NCI-H524 (cell line): ENCODE measurements at places on chromosomes 6 and 20.
A peak's percentile ranks its signal among the peaks of the same experiment; 100 is the strongest.

GRCh38 chr6:154938221-154938580, 56.9 kb upstream of the TIAM2 start:
- no peak for DNase-seq

DNA sequence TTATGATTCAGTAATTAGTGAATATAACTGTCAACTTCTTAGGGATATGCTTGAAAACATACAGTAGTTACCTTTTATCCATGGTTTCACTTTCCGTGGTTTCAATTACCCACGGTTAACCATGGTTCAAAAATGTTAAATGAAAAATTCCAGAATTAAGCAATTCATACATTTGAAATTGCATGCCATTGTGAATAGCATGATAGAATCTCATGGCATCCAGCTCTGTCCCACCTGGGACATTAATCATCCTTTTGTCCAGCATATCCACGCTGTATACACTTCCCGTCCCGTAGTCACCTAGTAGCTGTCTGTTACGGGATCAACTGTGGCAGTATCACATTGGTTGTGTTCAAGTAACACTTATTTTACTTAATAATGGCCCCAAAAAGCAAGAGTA, 781.7 kb upstream of the CITED2 start:
- DNase-seq, result no peak

DNA sequence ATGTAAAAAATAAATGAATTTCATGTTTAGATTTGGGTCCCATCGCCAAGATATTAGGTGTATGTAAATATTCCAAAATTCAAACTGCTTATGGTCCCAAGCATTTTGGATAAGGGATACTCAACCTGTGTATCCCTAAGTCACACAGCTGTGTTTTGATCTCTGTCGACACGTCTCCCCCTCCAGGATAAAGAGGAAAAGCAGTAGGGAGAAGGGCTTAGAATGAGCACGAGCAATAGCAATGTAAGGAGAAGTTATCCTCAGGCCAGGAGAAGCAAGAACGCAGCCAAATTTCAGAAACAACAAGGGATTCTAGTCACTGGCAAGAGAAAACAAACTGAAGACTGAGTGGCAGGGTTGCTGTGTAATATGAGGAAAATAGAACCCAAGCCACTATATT, 181.2 kb downstream of the AIG1 start:
- DNase-seq, result no peak

DNA sequence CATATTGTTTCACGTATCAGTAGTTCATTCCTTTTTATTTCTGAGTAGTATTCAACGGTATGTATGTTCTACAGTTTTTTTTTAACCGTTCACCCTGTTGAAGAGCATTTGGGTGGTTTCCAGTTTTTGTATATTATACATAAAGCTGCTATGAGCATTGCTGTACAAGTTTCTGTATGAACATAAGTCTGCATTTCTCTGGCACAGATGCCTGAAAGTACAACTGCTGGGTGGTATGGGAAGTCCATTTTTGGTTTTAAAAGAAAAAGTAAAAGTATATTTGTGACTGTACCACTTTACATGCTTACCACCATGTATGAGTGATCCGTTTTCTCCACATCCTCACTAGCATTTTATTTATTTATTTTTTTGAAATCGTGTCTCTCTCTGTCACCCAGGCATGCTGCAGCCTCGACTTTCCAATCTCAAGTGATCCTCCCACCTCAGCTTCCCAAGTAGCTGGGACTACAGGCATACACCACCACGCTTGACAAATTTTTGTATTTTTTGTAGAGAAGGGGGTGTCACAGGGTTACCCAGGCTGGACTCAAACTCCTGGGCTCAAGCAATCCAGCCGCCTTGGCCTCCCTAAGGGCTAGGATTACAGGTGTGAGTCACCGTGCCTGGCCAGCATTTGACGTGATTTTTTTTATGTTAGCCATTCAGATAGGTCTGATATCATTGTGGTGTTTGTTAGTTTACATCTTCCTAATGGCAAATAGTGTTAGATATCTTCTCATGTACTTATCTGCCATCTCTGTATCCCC, 11.0 kb upstream of the SIM1 start:
- DNase-seq, result no peak

DNA sequence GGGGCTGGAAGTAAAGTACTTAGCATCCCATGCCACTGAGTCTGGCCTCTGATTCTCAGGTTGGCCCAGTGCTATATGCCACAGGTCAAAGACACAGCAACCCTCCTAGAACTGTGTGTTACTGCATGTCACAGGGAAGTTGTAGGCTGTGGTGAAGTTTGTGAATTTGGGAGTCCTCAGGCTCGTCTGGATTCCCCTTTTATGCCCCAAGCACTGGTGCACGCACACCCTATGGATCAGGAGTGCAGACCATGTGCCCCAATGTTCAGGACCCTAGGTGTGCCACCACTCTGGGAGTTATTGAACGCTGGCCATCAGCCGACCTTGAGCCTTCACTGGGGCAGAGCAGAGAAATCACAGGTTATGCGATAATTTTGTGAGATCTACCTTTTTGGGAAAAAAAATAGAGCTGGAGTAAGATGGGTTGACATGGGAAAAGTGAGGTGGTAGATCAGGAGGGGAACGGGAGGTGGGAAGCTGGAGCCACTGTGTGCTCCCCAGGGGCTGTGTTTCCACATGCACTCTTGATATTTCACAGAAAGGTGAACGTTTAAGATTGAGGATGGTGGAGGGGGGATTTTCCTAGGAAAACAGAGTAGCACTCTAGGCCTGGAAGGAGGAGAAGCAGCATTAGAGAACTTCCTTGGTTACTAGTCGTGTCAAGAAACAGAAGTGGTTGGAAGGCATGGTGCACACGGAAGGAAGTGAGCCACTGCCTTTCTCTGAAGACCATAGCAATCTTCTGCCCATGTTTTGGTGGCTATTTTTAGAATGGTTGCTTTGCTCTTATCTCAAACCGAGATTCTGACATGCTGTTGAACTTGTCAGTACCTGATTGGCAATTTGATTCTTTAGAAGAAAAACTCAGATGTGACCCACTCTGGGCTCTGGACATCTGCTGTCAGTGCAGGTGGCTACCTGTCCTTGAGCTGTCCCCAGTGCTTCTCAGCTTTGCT, 44.1 kb downstream of the DUSP22 start:
- DNase-seq, result no peak

DNA sequence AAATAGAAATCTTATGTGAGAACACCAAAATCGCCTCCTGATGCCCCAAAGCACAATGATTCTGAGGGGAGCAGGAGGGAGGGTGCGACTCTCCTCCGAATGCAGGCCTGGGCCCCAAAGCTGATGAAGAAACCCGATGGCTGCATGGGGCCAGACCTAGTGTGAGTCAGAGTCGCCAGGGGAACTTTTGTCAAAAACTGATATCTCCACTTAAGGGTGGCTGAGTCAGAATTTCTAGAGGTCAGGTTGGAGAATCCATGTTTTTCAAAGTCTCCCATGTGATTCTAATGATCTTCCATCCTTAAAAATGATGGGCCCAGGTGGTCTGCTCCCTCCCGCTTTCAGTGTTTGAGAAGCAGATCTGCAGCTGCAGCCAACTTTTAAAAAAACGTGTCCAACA, 172.8 kb downstream of the BACH2 start:
- DNase-seq, result no peak

DNA sequence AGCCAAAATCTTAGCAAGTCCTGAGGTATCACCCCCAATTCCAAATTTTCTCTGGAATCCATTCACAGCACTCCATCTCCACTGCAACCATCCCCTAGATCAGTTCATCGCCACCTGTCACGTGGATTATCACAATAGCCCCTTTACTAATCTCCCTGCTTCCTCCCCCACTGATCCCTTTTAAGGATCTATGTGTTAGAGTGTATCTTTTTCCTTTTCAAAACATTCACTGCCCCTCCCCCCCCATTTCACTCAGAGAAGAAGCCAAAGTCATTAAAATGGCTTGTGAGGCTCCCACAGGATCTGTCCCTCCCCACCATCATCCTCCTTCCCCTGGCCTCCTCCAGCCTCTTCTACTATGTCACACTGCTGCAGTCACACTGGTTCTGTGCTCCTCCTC, 18.4 kb upstream of the SPAG4 start:
- peak; percentile 92 for DNase-seq

GRCh38 chr20:2820896-2821869, 5.0 kb downstream of the TMEM239 start:
- DNase-seq, result no peak

GRCh38 chr6:110067837-110068591, 89.9 kb downstream of the GPR6 start:
- no peak for DNase-seq

DNA sequence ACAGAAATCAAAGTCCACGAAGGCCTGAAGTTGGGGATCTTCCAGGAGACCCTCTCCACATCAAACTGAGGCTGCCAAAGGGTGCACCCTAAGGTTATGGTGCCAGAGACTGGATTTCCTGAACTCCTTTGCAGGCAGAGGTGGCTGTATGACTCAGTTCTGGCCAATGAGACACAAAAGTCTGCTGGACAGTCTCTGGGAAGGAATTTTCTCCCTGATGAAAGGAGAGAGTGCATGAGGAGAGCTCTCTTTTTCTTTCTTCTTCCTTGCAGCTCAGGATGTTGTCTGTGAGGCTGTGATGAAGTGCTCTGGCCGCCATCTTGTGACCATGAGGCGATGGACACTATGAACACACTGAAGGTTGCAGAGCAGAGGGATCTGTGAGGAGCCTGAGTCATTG, 85.2 kb downstream of the MDGA1 start:
- DNase-seq, result no peak

DNA sequence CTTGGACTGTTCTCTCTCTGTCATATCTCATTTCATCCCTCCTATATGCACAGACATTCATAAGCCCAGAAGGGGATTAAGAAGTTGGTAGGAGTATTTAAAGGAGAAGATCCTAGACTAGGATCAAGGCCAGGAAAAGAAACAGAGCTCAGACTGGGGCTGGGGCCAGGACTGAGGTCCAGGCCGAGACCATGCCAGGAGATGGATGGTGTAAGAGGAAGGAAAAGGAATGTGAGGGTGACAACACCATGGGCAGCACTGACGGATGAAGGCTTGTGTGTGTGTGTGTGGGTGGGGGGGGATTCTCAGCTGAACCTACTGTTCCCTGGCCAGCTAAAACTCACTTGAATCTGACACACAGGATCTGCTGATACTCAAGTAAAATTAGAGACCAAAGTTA, 182.1 kb downstream of the KIF6 start:
- DNase-seq, result no peak

GRCh38 chr6:143078468-143079324, 18.0 kb downstream of the AIG1 start:
- no peak for DNase-seq

DNA sequence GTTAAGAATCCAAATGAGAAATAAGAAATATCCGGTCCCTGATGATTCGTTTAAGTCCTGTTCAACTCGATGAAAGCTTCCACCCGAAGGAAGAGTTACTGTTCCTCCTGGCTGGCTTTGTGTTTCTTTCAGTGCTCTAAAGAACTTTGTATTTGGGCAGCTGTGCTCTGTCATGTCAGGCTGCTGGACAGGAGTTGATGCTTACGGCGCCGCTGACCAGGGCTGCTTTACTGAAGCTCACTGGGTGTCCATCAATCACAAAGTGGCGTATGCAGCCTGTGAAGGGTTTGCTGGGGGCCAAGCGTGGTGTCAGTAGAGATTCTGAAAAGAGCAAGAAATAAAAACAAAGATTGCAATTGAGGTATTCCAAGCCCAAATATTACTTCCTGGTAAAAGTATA, 21.9 kb downstream of the FAM229B start:
- no peak for DNase-seq

- DNase-seq, result no peak
Measured at GRCh38 chr6:121694389-121694788, 258.9 kb downstream of the GJA1 start.

- peak; percentile 82 for DNase-seq
Measured at GRCh38 chr6:159973951-159974350, 5.1 kb downstream of the IGF2R start.

- DNase-seq, result peak; percentile 73
Measured at GRCh38 chr6:43773050-43773979, 3.3 kb downstream of the VEGFA start.

DNA sequence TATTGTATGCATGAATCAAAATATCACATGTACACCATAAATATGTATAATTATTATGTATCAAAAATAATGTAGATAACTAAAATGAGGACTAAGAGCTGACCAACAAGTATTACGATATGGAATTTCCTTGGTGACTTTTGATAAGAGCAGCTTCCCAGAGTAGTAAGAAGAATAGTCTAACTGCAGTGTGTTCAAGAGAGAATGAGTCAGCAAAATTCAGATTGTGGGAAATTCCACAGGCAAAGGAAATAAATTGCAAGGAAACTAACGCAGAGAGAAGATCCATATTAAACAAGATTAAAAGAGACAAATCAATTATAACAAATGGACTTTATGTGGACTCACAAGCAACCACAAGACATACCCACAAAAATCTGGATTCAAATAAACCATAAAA, 26.4 kb downstream of the FRK start:
- DNase-seq, result no peak

- no peak for DNase-seq
Measured at GRCh38 chr20:56229812-56230211, 18.7 kb upstream of the MC3R start.

DNA sequence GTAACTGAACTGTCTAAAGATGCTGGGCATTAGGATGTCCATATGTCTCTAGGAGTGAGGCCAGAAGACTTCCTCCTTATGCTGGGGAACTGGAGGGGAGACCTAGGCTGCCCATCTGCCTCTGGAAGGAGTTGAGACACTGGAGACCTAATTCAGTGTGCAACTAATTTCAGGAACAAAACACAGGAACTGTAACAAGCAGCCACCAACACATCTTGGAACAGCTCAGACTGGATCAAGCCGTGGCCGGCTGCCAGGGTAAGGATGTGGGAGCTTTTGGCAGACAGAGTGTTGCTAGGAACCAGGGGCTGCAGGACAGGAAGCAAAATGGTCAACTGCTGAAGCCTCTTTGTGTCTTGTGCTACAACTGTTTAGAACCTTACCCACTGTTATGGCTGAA, 16.4 kb upstream of the MAS1 start:
- DNase-seq, result no peak

DNA sequence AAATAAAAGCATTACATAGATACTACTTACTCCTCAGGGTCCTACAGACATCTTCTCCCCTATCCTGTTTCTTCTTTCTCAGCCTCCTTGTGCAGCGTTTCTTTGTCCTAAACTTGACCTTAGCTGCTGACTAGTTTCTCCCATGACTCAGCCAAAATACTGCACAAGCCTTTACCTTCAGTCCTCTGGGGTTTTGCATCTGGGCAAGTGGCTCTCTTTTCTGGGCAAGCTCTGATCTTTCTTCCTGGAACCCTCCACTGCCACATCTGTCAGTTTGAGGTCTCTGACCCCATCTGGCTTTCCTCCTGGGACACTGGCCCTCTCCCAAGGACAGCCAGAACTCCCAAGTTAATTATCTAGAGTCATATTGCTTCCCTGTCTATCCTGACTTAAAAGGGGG, 838.4 kb downstream of the DHX35 start:
- DNase-seq, result no peak

- no peak for DNase-seq
Measured at GRCh38 chr6:170051229-170052172, 239.4 kb downstream of the DLL1 start.

GRCh38 chr20:52746190-52746589, 226.0 kb upstream of the TSHZ2 start:
- DNase-seq, result peak; percentile 82
